Cortex of kidney (tissue), 1 donor: ENCODE measurements at places on chromosomes 7 and 10.

- no peak for DNase-seq
Measured at GRCh38 chr7:55235115-55235514, 130.0 kb upstream of the LANCL2 start.

- no peak for DNase-seq
Measured at GRCh38 chr10:92110039-92110794, 180.7 kb downstream of the CPEB3 start.

DNA sequence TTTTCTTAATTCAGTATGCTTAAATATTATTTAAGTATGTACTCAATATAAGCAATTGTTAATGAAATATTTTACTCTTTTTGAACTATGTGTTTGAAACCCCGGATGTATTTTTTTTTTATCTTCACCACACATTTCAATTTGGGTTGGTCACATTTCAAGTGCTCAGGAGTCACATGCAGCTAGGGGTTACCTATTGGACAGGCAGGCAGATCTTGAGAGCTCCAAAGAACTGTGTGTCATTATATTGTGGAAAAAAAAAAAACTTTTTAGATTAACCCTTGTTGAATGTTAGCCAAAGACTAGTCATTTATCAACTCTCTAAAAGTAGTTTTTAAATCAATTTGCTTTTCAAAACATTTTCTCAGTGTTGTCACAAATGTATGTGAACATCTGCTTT, 37.2 kb downstream of the IKZF1 start:
- no peak for DNase-seq

DNA sequence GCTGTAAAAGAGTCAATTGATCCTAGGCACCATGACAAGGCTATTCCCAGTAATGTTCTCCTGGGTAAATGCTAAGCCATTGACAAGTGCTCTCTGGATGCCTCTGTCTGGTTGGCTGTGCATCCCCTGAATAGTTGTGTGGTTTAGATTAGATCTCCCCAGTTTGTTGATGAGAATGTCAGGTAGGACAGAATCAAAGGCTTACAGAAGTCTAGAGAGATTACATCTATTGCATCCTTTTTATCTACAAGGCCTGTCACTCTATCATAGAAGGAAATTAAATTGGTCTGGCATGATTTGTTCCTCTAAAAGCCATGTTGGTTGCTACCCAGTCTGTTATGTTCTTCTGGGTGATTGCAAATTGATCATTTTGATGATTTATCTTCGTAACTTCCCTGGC, 548.3 kb downstream of the GATA3 start:
- no peak for DNase-seq

- no peak for DNase-seq
Measured at GRCh38 chr7:157195868-157196267, 57.1 kb downstream of the UBE3C start.

- DNase-seq: no peak
Measured at GRCh38 chr10:79004311-79004710, 64.5 kb upstream of the ZMIZ1 start.

DNA sequence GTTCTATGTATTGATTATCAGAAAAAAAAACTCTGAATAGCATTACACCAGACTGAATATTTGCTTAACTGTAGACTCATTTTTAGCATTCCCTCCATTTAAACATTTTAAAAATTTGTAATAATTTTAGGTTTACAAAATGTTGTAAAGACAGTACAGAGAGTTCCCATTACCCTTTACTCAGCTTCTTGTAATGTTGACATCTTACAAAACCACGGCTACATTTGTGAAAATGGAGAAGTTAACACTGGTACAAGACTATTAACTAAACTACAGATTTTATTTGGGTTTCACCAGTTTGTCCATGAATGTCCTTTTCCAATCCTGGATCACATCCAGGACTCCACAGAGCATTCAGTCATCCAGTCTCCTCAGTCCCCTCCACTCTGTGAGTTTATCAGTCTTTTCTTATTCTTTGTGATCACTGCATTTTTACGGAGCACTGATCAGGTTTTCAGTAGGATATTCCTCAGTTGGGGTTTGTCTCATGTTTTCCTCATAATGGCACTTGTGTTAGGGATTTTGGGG, 130.0 kb upstream of the EEPD1 start:
- DNase-seq: no peak

- no peak for DNase-seq
Measured at GRCh38 chr7:107173691-107174406, 5.0 kb downstream of the HBP1 start.

GRCh38 chr10:4029866-4030265, 244.9 kb upstream of the KLF6 start:
- DNase-seq: no peak

DNA sequence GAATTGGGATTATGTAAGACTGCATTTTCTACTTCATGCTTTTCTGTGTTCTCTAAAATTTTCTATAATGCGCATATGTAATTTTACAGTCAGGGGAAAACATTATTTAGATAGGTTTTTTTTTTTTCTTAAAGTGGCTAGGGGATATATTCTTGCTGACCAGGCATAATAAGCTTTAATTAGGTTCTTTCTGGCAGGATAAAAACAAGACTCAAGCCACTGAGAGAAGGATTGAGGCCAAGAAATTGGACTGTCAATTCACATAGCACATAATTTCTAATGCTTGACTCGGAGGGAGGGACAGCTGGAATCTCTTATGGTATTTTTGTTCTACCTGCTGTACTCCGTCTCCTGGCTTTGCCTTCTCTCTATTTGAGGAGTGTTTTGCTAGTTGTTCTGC, 119.8 kb upstream of the NPVF start:
- DNase-seq: no peak

GRCh38 chr10:7794251-7795026, 6.5 kb downstream of the ATP5F1C start:
- no peak for DNase-seq

- DNase-seq: no peak
Measured at GRCh38 chr10:86195521-86196157, 171.0 kb downstream of the GRID1 start.

DNA sequence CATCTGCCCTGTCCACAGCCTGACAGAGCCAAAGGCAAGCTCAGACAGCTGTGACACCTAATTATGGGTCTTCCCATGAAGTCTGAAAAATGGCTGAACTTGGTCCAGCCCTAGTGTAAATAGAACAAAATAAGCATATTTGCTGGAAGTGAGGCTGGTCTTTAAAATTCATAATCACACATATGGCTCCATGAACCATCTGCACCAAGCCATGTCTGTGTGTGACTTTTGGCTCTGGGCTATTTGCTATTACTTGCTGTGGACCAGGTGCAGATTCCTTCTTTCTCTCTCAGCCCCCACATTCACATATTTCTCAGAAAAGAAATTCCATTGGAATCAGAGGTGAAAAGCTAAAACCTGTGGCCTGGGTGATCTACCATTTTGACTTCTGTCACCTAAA, 175.9 kb downstream of the PDE1C start:
- no peak for DNase-seq

DNA sequence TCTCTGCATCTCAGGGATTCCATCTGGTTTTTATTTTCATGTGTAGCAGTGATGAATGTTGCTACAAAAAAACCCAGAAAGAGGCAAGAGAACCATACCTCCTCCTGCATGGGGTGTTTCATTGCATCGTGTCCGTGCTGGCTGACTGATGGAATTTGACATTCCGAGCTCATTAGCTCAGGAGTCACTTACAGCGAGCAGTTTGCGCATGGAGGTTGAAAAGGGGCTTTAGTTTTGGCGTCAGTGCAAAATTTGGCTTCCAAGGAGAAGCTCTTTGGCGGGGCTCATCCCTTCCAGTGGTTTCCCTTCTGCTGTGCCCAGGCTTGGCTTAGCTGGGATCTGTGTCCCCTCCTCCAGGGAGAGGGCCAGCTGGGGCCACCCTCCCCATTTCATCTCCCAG, 25.8 kb downstream of the EMX2 start:
- no peak for DNase-seq

- DNase-seq: no peak
Measured at GRCh38 chr10:23505797-23506465, 67.1 kb downstream of the OTUD1 start.

DNA sequence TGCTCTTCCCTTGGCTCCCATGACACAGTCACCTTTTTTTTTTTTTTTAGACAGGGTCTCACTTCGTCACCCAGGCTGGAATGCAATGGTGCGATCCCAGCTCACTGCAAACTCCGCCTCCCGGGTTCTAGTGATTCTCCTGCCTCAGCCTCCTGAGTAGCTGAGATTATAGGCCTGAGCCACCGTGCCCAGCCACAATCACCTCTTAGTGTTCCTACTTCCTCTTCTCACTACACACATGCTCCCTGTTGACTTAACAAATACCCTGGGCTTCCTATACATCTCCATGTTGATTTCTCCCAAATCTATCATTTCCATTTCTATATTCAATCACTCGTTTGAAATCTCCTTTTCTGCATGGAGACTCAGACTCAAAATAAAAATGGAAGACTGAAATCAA, 91.7 kb downstream of the CUBN start:
- DNase-seq: no peak

GRCh38 chr7:30744075-30744417, 7.9 kb upstream of the INMT start:
- no peak for DNase-seq

DNA sequence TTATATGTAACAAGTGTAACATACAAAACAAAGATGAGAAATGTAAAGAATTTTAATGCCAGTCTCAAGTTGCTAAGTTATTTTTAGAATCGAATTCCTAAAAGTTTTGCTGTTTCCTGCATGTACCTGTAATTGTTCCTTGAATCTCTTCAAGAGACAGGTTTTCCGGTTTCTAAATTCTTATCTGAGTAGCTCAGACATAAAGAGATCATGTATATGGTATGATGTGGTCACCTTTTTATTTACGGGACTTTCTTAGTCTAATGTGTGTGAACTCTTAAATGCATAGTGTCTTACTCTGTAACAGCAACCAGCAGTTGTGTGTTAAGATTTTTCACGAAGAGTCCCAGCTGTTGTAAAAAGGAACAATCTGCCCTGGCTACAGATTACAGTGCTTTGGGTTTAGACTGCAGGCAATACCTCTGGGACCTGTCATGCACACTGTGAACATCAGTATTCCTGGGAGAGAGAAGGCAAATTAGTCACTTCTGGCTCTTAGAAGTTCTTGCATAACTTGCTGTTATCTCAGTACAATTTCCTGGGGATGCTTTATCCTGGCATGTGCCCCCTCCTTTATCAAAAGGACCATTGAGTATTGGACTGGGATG, 263.4 kb downstream of the BICC1 start:
- no peak for DNase-seq

- no peak for DNase-seq
Measured at GRCh38 chr10:90204131-90204955, 503.0 kb downstream of the KIF20B start.

DNA sequence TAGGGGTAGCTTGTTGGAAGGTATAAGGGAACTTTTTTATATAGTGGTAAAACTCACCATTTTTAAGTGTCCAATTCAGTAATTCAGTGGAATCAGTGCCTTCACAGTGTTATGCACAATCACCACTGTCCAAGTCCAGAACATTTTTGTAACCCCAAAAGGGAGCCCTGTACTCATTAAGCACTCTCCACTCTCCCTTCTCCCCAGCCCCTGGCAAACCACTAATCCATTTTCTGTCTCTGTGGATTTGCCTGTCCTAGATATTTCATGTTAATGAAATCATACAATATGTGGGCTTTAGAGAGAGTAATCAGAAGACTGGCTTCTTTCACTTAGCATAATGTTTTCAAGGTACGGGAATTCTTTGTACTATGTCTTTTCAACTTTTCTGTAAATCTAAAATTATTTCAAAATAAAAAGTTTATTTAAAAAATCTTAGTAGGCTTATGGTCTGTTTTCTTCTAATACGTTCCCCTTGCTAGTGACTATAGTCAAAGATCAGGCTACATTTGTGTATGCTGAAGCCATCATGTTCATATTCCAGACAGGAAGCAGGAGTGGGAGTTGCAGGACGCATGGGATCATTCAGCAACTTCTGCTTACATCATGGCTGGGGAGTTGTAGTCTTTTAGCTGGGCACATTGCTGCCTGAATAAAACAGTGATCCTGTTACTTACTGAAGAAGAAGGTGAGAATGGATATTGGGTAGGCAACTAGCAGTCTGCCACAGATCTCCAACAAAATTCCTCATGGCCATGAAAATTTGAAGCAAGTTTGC, 35.4 kb upstream of the TAX1BP1 start:
- DNase-seq: no peak

DNA sequence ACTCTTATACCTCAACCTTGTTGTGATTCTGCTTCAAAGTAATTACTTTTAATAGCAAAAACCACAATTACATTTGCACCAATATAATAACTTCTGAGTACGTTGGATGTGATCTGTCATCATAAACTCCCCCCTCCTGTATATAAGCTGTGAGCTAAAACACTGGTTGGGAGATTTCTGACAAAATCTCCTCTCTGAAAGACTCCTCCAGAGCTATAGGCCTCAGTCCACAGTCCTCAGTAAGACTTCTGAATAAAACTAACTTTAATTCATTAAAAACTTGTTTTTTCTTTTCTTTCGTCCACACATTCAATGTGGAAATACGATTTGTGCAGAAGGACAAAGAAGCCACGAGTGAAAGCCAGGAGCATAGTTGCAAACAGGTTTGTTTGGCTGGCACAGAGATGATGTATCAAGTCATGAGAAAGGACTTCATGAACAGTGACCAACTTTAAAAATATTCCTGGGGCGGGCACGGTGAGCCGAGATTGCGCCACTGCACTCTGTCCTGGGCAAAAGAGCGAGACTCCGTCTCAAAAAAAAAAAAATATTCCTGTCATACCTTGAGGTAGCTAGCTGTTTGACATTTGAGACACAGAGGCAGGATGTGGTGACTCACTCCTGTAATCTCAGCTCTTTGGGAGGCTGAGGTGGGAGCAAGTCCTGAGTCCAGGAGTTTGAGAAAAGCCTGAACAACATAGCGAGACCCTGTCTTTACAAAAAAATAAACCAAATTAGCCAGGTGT, 91.1 kb upstream of the ARHGAP21 start:
- no peak for DNase-seq

DNA sequence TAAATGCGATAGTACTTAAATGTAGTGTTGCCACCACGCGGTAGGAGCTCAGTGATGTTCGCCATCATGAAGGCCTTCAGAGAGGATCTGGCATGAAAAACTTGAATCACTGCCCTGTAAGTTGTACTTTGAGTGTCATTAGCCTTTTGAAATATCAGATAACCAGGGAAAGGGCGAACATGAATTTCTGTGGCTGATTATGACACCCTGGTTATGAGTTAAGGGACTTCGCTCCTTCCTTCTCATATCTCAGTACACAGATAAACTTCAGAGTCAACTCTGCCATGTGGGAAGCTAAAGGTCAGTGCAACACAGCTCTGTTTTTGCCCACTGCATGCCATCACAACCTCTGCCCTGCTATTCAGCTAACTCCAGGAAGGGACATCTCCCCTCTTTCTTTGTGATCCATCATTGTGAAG, 8.9 kb upstream of the ACSL5 start:
- DNase-seq: no peak
